ENCODE measurements at places on chromosomes 11 and 22. TPM values are rescaled to one million over a fixed set of nuclear protein-coding genes. Genes with fewer than 3 reads are reported as not detected.

DNA sequence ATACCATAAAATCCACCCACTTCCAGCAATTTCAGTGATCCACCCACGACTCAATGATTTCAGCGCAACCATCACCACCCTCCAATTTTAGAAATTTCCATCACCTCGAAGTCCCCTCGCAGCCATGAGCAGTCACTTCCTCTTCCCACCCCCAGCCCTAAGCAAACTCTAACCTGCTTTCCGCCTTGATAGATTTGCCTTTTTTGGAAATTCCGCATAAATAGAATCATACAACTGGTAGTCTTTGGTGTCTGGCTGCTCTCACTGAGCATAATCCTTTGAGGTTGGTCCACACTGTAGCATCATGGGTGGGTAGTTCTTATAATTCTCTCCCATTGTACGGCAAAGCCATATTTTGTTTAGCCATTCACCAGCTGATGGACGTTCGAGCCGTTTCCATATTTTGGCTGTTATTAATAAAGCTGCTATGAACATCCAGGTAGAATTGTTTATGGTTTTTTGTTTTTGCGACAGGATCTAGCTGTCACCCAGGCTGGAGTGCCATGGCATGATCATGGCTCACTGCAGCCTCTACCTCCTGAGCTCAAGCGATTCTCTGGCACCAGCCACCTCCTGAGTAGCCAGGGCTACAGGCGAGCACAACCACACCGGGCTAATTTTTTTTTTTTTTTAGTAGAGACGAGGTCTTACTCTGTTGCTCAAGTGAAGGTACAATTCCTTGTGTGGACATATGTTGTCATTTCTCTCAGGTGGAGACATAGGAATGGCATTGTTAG lies 16.0 kb downstream of the PIM3 start:
- no peaks in the 10 kb centered on the region for H3K36me3 ChIP-seq
- peak; percentile 0 for DNase-seq
- H3K4me1 ChIP-seq = peaks cover 10% of the 10 kb centered on the region
- H3K4me3 ChIP-seq = no peak overlapping the region
- H3K27ac ChIP-seq = no peak overlapping the region
- H3K27me3 ChIP-seq = no peaks in the 10 kb centered on the region

DNA sequence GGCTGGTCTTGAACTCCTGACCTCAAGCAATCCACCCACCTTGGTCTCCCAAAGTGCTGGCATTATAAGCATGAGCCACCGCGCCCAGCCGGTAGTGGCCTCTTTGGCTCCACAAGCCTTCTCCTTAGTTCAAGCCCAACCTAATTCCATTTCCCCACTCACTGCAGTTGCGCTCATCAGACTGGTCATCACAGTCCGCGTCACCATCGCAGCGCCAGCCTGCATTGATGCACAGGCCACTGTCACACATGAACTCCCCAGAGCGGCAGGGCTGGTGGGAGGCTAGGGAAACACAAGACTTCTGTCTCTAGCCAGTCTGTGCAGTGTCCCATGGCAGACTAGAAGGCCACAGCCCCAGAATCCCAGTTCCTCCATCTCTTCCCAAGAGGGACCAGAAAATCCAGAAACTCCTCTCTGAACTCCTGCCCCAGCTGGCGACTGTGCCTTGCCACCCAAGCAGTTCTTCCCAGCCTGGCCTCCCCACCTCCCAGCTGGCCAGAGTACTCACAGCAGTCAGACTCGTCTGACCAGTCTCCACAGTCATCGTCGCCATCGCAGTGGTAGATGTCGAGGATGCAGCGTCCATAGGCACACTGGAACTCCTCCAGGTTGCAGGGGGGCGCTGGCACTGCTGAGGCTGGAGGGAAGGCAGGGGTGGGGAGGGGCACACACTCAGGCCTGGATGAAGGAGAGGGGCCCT lies 19.8 kb downstream of the LRP4 start:
- H3K27me3 ChIP-seq = no peaks in the 10 kb centered on the region
- no peak for DNase-seq
- no peaks in the 10 kb centered on the region for H3K4me1 ChIP-seq
- H3K4me3 ChIP-seq = no peak overlapping the region
- no peaks in the 10 kb centered on the region for H3K36me3 ChIP-seq
- no peak overlapping the region for H3K27ac ChIP-seq

DNA sequence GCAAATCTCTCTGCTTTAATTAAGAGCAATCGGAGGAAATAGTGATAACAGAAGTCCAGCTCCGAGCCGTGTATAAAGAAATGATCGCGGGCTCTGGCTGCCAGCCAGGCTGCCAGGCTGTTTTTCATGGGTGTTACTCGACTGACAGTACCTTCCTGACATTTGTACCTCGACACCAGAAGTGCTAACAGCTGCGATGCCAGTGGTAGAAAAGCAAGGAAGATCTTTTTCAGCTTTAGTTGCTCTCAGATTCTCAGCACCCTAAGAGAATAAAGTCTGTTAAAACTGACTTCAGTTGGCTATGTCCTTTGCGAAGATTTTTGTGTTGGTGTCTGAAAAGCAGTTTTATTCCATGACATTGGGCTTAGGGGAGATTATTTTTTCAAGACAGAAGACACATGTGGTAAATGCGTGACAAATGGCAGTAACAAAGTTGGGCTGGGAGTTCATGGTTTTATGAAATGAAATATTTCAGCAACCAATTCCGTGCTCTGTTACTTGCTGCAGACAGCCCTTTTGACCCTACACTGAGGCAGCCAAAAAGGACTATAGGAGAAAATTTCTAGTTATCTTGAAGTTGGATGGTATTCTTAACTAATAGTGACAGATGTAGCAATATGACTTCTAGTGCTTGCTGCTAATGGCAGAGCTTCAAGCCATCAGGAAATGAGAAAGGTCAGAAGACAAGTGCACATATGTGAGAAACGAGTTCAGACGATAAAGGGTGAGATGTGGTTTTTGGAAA lies 296.2 kb downstream of the CNTN5 start:
- DNase-seq = no peak
- H3K27me3 ChIP-seq = no peaks in the 10 kb centered on the region
- no peak overlapping the region for H3K27ac ChIP-seq
- H3K4me3 ChIP-seq = peak overlapping the region; percentile 58

- no peak overlapping the region for H3K4me3 ChIP-seq
- no peaks in the 10 kb centered on the region for H3K27me3 ChIP-seq
Observed at GRCh38 chr11:106520146-106520912, 442.9 kb downstream of the AASDHPPT start.

DNA sequence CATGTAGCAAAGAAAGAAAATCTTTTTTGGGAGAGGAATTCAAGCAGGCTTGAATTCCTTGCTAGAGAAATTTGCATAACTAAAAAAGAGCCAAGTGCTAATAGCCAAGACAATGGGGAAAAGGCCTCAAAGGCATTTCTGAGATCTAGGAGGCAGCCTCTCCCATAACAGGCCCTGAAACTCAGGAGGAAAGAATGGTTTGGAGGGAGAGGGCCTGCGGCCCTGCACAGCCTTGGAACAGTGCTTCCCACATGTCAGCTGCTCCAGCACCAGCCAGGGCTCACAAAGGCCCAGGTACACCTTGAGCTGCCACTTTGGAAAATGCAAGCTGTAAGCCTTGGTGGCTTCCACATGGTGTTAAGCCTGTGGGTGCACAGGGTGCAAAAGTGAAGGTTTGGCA lies 55.5 kb upstream of the TSPAN18 start:
- H3K36me3 ChIP-seq = no peaks in the 10 kb centered on the region
- no peak overlapping the region for H3K4me3 ChIP-seq
- no peak overlapping the region for H3K27ac ChIP-seq
- no peak for DNase-seq
- no peaks in the 10 kb centered on the region for H3K27me3 ChIP-seq

GRCh38 chr11:22778642-22779041 lies 51.0 kb downstream of the SVIP start:
- DNase-seq = no peak
- no peak overlapping the region for H3K4me3 ChIP-seq
- H3K27me3 ChIP-seq = no peaks in the 10 kb centered on the region
- no peaks in the 10 kb centered on the region for H3K4me1 ChIP-seq
- H3K36me3 ChIP-seq = no peaks in the 10 kb centered on the region

DNA sequence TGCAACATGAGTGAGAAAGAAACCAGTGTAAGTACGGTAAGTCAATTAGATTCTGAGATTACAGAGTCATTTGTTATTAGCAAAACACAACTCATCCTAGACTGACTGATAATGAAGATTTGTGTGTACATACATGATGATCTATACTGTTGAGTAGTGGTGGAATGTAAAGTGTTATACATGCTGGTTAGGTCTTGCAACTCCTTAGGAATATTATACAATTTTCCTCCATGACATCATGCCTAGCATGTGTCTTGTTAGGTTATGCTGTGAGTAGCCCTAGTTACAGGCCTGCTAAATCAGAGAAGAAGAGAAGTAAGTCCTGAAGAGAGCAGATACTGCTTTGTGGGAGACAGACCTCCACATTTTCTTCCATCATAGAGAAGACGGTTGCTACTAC lies 880.6 kb downstream of the LUZP2 start:
- no peaks in the 10 kb centered on the region for H3K4me1 ChIP-seq
- no peak overlapping the region for H3K4me3 ChIP-seq
- H3K27ac ChIP-seq = no peak overlapping the region
- no peak for DNase-seq
- H3K27me3 ChIP-seq = no peaks in the 10 kb centered on the region

DNA sequence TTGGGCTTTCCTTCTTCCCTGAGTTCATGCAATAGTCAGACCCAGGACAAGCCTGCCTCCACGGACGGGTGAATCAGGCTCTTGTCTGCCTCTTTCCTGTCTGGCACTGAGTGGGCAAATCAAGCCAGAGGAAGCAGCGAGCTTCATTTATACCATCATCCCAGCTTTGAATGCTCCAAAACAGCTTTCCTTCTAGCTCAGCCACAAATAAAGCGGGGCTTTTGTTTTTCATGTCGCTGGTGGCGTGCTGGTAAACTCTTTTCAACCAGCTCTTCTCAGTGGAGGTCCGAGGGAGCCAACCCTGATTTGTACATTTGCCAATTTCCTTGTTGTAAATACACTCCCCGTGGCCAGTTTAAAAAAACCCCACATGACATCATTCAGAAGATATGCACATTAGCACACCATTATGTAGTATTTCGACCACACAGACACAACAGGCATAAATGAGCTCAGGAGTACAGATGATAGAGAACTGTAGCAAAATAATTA lies 8.6 kb downstream of the C11orf91 start:
- DNase-seq = no peak
- peak overlapping the region; percentile 55 for H3K4me3 ChIP-seq
- H3K36me3 ChIP-seq = no peaks in the 10 kb centered on the region
- H3K27ac ChIP-seq = peak overlapping the region; percentile 90
- H3K27me3 ChIP-seq = no peaks in the 10 kb centered on the region

DNA sequence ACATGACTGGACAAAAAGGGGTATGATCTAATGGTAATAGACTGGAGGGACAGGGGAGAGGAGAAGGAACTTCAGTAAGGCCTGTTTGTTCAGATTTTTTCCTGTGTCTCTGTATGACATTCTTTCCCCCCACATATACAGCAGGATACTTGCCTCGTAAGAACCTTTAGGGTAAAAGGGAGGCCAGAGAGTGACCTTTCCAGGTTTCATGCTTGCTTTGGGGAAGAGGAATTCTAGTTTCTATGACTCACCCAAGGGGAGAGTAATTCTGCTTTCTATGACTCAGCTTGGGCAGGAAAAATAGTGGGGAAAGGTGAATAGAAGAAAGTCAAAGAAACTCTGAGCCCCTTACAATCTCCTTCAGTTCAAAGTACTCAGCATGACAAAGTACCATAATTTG lies 457.0 kb downstream of the DLG2 start:
- no peak for DNase-seq
- H3K36me3 ChIP-seq = no peaks in the 10 kb centered on the region
- no peaks in the 10 kb centered on the region for H3K4me1 ChIP-seq

DNA sequence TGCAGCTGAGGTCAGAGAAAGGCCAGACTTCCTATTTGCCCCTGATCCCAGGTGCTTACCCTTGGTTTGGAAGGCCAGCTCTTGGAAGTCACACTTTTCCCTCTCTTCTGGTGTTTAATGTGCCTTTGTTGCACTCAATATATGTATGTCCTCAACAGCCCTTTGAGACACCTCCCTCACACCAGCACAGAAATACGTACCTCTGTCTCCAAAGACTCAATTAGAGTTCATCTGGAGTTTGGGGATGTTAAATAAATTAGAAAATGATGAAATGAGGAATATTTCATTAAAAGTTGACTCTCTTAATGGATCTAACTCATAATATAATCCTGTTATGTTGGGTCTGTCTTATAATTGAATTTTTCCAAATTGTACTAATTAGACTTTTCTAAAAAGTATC lies at the start of gene OR9G4:
Gene OR9G4, minus strand, starts transcription at position 101 of the 400 bp plus-strand sequence. CDS start 4,931 bp downstream, outside the sequence.
- no peaks in the 10 kb centered on the region for H3K36me3 ChIP-seq
- no peaks in the 10 kb centered on the region for H3K4me1 ChIP-seq

- peak overlapping the region; percentile 71 for H3K4me3 ChIP-seq
- peaks cover 5% of the 10 kb centered on the region for H3K27me3 ChIP-seq
- H3K27ac ChIP-seq = no peak overlapping the region
- H3K4me1 ChIP-seq = peaks cover 32% of the 10 kb centered on the region
- no peaks in the 10 kb centered on the region for H3K36me3 ChIP-seq
Observed at GRCh38 chr11:66317723-66318599, 1.1 kb upstream of the CD248 start.

GRCh38 chr11:81253244-81253643 lies 1480.4 kb downstream of the FAM181B start:
- H3K4me3 ChIP-seq = no peak overlapping the region
- no peak for DNase-seq
- H3K27ac ChIP-seq = no peak overlapping the region

Gene OR51B5
- total RNA-seq = 4.2 TPM

Gene OR8A1
- total RNA-seq = 0.81 TPM

Gene KRTAP5-4
- not detected for total RNA-seq
